ENCODE measurements at places on chromosomes 7 and 10.

DNA sequence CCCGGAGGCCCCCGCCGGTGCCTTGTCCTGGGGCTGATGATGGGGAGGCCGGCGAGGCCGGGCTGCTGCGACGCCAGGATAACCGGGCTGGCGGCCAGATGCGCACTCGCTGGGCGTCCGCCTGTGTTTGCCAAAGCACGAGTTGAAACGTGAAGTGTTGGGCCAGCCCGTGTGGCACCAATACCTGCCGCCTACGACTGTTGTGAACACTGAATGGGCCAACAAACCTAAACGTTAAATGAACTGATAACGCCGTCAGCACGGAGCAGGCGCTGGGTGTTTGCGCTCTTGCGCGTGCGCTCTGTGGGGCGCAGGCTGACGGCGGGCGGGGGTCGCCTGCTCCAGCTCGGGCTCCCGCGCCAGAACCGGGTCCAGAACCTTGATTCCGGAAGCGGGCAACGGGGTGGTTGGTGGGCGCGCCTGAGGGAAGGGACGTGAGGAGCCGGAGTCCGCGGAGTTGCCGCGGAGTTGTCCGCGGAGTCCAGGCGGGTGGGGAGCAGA is 658 bp downstream of the CYP2E1 start:
- DNase-seq = no peak

DNA sequence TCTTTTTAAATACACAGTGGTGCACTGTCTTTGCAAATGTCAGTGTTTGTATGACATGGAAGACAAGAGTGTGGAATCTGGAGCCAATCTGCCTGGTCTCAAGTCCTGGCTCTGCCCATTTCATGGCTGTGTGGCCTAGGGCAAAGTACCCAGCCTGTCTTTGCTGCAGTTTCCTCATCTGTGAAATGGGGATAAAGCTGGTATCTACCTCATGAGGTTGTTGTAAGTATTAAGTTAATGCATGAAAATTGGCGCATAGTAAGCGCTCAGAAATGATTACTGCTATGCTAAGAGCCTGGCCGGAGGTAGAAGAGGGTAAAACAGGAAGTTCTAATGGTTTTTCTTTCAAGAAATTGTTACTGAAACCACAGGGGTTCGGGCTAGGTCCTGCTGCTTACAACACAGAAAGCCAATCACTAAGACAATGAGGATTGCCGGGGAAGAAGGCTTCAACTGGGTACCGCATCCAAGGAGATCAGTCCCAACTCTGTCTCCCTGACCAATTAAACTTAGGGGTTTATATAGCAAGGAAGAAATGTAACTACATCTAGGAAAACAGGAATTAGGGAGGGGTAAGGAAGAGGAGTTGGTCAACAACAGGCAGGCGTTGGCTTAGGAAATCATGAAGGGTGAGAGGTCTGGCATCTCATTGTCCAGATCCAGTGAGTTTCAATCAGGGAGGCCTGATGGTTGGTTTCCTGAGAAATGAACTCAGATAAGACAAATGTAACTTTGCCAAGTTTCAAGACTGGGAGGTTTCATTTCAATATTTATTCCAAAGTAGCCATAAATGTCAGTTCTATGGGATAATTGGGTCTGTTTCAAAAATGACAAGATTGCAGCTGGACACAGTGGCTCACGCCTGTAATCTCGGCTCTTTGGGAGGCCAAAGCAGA is 57.0 kb downstream of the CHST3 start:
- no peak for DNase-seq

GRCh38 chr10:14625765-14626525 is 148.8 kb downstream of the FAM107B start:
- DNase-seq = no peak

DNA sequence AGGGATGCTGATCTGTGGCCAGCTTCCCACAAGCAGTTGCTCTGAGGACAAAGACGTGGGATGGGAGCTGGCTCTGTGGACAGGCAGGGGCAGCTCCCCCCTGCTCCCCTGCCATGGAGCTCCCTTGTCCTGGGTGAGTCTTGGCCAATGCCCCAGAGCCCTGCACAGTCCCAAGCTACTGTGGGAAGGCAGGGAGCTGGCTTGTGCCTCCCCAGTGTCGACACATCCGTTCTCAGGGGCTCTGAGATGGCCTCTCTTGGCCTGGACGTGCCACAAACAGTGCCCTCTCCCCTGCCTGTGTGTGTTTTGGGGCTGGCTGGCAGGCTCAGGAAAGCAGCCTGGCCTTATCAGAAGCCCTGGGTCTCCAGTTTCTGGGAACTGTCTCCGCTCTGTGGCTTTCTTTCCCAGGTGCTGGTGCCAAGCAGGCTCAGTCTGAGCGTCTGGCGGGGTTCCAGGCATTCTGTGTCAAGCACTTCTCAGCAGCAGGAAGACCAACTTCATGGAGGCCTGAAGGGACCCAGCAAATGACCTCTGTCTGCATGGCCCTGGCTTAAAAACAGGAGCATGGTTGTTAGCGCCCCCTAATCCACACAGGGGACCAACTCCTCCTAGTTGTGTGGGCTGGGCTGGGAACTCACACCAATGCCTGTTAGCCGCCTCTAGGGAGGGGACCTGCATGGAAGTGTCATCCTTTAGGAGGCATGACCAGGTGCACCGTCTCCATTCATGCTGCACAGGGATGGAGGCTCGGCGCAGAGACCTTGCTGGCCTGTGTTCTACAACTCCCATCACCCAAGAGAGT is 375.2 kb downstream of the RPS24 start:
- no peak for DNase-seq

GRCh38 chr7:44960011-44960580 is 18.7 kb downstream of the MYO1G start:
- no peak for DNase-seq

- no peak for DNase-seq
Measured at GRCh38 chr10:58331646-58332045, 3.2 kb upstream of the UBE2D1 start.

DNA sequence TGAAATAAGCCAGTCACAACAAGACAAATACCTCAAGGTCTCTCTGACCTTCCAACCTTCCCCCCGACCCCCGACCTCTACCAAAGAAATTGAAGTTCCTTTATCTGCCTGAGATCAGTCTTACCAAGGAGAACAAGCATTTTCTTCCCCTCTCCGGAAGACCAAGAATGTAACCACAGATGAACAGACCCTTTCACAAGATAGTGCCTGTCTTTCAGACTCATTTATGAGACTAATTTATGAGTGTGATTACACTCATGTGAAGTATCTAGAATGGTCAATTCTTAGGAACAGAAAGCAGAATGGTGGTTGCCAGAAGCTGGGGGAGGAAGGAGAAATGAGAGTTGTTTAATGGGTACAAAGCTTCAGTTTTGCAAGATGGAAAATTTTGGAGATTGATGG is 108.9 kb upstream of the MKLN1 start:
- no peak for DNase-seq

DNA sequence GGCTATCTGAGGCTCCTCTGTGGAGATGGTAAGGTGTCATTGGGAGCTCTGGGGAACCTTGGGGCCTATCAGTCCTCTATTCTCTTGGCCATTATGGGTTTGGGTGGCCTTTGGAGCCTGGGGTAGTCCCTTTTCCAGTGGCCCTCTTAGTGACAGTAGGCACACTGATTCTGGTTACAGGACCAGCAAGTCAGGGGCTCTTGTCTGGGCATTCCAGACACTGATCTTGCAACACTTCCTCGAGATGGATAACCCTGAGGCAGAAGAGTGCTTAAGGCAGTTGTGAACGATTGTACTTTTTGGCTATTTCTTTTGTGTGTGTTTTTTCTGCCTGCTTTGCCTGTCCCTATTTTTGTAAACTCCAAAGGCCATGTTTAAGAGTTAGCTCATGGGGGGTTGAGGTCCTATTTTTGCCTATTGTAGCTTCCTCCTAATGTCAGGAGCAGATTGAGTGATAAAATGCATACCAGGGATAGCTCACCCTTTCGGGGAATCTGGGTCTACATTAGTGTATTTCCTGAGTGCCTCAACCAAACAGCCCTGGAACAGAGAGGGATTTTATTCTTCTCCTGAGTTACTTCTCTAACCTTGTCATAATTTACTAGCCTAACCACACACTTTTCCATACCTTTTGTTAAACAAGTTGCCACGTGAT is 61.2 kb downstream of the PRKAR2B start:
- no peak for DNase-seq

GRCh38 chr10:101889256-101890210 is 45.9 kb upstream of the KCNIP2 start:
- peak; percentile 84 for DNase-seq

- no peak for DNase-seq
Measured at GRCh38 chr10:9038146-9038714, 983.7 kb downstream of the GATA3 start.

DNA sequence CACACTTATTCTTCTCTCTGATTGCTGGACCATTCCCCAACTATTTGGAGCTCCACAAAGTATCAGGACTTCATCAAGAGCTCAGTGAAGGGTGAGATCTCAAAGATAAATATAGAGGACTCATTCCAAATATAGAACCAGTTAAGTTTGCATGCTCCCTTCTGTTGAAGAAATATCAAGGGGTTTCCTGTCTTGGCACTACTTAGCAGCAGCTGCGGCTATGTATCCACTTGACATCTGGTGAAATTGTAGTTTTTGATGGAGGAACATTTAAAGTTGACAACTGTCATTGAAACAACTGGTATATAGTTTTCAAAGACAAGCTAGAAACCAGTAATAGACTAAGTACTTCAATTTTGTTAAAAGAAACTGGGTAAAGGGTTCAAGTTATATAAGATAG is 1.0 kb upstream of the SPAG6 start:
- no peak for DNase-seq

- DNase-seq = no peak
Measured at GRCh38 chr10:124736491-124737136, 7.6 kb downstream of the FAM53B start.

DNA sequence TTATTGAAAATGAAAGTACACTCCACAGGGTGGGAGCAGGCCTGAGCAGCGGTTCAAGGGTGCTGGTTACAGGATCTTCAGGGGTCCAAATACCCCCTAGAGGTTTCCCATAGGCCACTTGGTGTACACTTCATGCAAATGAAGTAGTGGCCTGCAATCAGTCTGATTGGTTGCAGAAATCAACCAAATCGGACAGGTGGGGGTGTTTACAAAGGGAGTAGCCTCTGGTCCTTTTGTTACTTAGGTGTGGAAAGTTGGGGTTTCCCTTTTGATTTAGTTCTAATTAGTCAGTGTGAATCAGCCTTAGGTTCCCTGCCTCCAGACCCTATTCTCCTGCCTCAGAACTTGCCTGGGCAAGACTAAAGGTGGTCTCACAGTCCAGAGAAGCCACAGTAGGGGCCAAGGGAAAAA is 49.6 kb downstream of the SYPL1 start:
- DNase-seq = no peak

DNA sequence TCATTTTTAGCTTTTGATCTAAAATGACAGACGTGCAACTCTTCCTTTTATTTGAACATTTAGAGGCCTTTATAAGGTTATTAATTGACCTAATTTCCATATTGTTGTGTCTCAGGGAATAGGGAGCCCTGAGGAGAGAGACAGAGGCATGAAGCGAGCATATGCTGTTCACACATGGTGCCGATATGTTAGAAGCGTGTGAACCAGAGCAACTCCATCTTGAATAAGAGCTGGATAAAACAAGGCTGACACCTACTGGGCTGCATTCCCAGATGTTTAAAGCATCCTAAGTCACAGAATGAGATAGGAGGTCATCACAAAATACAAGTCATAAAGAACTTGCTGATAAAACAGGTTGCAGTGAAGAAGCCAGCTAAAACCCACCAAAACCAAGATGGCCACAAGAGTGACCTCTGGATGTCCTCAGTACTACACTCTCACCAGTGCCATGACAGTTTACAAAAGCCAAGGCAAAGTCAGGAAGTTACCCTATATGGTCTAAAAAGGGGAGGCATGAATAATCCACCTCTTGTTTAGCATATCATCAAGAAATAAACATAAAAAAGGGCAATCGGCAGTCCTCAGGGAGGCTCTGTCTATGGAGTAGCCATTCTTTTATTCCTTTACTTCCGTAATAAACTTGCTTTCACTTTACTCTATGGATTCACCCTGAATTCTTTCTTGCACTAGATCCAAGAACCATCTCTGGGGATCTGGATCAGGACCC is 80.1 kb downstream of the SEC61G start:
- DNase-seq = no peak

DNA sequence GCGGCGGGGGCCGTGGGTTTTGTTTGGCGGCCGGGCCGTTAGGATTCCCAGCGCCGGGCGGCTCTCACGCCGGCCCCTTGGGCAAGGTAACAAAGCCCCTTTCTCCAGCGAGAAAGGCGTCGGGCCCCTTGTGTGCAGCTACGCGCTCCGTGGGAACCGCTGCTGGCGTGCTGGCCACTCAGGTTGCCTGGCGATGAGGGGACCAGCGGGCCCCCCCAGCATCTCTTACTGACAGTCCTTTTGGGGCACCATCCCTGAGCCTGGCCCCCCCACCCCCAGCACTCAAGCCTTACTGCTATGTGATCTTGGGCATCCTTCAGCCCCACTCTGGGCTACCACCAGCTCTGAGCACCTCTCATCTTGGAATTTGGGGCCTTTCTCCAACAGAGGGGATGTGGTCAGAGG is 1.8 kb downstream of the LFNG start:
- DNase-seq = no peak

GRCh38 chr7:91250706-91251105 is 13.5 kb upstream of the FZD1 start:
- DNase-seq = no peak

- DNase-seq = no peak
Measured at GRCh38 chr10:6871128-6871527, 291.1 kb upstream of the PRKCQ start.

DNA sequence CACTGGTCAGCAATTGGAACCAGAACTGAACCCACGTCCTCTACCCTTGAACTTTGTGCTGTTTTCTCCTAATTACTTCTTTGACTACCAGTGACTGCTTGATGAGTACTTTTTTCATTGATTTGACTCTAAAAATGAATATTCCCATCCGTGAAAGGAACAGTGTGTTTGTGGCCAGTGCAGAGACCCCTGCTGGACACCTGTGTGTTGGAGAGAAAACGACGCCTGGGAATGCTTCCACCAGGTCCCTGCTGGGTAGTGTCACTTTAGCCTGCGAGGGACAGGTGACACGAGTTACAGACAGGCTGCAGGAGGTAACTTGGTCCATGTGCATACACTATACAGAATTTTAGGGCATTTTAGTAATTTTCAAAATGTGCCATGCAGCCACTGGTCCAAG is 6.8 kb upstream of the GJD4 start:
- no peak for DNase-seq

DNA sequence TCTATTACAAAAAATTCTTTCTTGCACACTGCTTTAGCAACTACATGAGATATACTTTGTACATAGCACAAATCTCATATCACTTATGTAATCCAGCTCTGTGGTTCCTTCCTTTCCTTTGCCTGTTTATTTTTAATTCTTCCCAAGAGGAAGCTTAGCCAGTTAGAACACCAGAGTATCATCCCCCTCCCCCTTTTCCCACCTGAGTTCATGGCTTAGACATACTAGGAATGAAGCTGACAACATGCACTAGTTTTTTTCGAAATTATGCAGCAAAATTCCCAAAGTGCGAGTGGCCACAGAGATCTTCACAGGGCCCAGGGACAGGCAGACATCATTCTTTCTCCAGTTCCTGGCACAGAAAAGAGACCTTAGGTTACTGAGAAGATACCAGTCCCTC is 17.8 kb downstream of the CAV1 start:
- DNase-seq = no peak

GRCh38 chr10:114541081-114541796 is 116.8 kb downstream of the ABLIM1 start:
- peak; percentile 79 for DNase-seq
